Vagina (tissue), 2 donors: ENCODE measurements at places on chromosomes 4 and X.

DNA sequence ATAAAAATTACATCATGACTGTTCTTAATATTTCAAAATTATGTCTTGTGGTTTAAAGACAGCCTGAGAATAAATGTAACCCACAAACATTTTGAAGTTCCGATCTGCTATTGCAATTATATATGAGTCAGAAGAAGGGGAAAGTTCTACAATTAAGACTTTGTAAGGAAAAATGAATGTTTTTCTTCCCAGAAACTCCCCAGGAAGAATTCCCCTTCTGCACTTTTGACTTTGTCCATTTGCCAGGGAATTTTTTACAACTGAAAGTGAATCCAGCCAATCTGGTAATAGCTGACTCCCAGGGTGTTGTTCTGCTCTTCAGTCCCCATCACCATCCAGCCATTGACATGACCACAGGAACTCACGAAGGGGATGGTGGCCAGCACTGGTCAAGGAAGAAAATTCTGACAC, 61.6 kb upstream of the NOCT start:
- no peak for DNase-seq

DNA sequence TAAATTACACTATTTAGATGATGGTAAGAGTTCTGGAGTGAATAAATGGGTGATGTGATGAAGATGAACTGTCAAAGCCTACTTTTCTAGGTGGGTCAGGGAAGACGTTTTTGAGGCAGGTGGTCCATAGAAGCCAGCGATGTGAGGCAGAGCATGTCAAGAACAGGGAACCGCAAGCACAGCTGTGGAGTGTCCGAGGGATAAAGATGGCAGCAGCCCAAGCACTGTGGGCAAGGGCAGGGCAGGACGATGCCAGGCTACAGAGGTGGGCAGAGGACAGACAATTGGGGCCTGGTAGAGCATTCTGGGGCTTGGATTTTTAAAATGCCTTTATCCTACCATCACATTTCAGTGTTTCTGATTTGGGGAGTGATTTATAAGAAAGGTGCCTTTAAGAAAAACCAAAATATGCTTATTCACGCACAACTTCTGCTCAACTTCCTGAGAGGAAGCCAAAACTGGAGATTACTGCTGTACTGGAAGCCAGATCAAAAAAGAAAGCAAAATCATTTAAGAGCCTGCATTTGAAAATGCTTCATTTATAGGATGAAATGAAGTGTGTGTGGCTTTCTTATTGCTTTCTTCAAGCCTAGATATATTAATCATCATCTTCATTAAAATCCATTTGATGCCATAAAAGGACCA, 119.0 kb upstream of the WDR17 start:
- no peak for DNase-seq

GRCh38 chr4:39970671-39971640, 6.8 kb downstream of the PDS5A start:
- DNase-seq, result no peak

- no peak for DNase-seq
Observed at GRCh38 chr4:2186133-2186864, 55.6 kb downstream of the HAUS3 start.

DNA sequence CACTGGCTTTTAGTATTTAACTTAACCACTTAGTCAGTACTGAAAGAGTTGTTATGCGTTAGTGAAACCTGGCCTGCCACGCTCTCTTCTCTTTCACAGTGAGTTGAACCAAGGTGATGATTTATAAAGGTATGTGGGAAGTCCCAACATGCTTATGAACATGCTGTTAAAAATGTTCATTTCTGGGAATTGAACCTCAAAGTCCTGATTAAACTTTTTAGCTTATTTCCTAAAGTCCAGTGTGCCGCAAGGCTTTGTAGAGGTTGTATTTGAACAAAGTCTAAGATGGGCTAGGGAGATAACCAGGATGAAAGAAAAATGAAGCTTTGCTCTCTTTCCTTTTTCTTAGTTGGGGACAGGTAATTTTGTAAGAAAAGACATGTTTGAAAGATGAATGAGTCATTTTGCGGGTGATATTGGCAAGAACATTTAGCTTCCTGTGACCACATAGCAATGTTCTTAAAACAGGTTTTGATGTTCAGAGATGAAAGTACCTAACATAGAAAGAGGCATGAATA, 270.3 kb downstream of the DTHD1 start:
- DNase-seq, result no peak

DNA sequence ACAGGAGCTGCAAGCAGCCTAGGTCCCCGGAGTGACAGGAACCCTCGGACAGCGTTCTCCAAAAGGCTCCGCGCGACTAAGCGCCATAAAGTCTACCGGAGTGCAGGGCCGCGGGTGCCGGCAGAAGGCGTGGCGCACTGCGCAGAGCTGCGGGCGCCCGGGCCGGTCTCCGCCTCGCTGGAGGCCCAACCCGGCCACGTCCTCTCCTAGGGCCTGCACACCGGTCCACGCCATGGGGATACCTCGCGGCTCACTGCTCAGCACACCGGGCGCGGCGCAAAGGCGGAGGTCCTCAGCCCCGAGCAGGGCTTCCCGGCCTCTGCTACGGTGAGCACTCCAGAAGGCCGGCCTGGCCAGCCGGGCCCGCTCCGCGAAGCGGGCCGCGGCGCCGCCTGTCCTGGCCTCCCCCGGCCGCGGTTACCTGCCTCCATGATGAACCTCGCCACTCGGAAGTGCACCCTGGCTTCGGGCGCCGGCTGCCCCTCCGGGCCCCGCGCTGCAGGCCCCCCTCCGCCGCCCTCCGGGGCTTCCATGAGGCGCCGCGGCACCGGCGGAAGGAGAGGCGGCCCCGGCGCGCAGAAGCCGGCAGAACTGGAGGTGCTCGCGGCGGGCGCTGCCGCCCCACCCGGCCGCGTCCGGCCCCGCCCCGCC, at the start of gene CCNQ:
Gene CCNQ (minus strand): TSS at position 599 of the 651 bp plus-strand sequence. CDS start 66 bp downstream, at position 533.
- DNase-seq, result no peak

GRCh38 chr4:140311257-140311835, 62.1 kb upstream of the SCOC start:
- DNase-seq, result no peak

DNA sequence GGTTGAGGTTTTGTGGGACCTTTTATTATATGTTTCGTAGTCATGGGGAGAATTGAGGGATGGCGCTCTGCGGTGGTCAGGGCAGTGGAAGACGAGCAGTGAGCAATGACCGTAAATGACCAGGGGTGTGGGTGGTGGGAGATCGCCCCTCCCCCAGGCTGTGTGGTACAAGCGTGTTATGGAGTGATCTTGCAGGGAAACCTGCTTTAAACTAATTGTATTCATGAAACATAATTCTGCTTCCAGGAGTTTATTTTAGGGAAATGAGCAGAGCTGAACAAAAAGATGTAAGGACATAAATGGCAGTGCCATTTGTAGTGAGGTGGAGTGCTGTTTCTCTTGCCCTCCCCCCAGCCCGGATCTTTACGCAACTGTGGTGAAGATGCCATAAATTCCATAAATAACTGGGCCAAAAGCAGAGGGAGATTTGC, 20.2 kb downstream of the GYG2 start:
- peak; percentile 8 for DNase-seq

DNA sequence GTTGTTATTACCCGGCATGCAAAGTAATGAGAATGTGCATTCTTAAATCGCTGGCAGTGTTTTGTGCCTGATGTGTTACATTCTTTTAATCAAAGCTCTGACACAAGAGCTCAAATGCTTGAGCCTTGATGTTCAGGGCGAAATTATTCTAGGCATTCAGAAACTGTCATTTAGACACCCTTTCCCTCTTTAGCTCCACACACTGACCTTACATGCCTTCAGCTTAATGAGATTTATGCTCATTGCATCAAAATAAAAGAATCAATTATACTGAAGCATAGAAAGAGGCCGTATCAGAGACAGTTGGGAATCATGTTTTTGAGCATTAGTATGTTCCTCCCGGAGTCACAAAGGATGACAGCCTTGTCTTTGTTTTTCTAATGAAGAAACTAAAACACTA, 56.7 kb downstream of the FAM114A1 start:
- DNase-seq, result no peak

- DNase-seq, result no peak
Observed at GRCh38 chr4:27001398-27002164, 140.9 kb downstream of the STIM2 start.

GRCh38 chr4:173280998-173281397, 53.2 kb downstream of the HMGB2 start:
- no peak for DNase-seq

GRCh38 chrX:30309139-30309571, at the start of gene NR0B1:
Gene NR0B1 (minus strand): TSS chrX:30309390. CDS start chrX:30309363, 27 bp downstream.
- DNase-seq, result no peak

DNA sequence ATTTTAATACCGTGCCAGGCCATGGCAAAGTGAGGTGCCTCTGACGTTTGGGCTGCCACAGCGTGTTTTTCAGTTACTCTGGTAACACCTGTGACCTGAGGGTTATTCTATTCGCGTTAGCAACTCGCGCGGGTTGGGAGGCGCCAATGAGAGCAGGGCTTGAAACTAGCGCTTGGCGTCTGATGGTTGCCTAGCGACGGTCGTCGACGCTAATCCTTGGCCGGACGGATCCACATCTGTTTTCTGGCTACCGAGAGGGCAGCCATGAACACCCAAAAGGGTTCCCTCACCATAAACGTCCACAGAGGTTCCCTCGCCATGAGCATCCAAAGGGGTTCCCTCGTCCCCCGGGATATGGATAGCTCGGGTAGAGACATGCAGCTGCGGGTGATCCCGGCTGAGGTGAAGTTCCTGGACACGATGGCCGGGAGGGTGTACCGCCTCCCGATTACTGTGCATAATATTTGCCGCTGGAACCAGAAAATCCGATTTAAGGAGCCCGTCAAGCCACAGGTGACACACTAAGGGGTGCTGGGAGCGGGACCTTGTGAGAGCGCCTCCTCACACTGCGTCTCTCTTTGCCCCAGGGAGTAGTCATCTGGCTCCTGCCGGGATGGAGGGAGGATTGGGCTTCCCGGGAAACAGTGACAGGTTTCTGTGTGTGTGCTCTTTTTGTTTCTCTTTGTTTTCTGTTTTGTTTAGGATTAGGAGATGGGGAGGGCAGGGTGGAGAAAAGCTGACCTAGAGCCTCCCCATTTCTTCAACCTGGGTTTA, at the start of gene CFAP47:
Gene CFAP47 (plus strand): TSS at position 199 of the 774 bp plus-strand sequence. CDS start 66 bp downstream, at position 265.
- DNase-seq, result no peak

- DNase-seq, result no peak
Observed at GRCh38 chr4:168711197-168712140, 214.6 kb downstream of the PALLD start.

DNA sequence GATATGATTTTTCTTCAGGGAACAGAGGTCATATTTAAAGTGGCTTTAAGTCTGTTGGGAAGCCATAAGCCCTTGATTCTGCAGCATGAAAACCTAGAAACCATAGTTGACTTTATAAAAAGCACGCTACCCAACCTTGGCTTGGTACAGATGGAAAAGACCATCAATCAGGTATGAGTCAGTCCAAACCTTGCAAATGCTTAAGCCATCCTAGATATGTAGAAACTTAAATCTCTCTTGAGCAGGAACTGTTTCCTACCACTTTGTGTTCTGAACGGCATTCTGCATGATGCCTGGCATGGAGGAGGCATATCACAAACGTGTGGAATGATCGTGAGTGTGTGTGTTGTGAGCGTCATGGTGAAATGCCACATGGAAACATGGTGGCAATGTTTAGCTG, 164.8 kb downstream of the PTTG2 start:
- DNase-seq, result no peak

GRCh38 chr4:90126805-90127204, 389 bp upstream of the CCSER1 start:
- DNase-seq, result no peak

GRCh38 chr4:185256446-185256845, 47.0 kb downstream of the SNX25 start:
- DNase-seq, result no peak

- no peak for DNase-seq
Observed at GRCh38 chrX:14440106-14440505, 89.2 kb upstream of the GLRA2 start.

- DNase-seq, result no peak
Observed at GRCh38 chr4:140260227-140260626, 106.2 kb upstream of the MAML3 start.

DNA sequence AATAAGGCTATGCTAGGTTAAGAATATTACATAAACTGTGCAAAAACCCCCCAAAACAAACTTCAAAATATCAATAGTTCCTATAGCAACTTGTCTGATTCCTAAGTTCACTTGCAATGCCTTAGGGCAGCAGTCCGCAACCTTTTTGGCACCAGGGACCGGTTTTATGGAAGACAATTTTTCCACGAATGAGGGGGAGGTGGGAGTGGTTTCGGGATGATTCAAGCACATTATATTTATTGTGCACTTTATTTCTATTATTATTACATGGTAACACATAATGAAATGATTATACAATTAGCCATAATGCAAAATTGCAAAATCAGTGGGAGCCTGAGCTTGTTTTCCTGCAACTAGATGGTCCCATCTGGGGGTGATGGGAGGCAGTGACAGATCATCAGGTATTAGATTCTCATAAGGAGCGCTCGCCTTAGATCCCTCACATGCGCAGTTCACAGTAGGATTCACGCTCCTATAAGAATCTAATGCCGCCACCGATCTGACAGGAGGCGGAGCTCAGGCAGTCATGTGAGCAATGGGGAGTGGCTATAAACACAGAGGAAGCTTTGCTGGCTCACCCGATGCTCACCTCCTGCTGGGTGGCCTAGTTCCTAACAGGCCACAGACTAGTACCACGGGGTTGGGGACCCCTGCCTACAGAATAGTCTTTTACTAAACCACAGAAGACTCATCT, 39.7 kb downstream of the ACOX3 start:
- no peak for DNase-seq

DNA sequence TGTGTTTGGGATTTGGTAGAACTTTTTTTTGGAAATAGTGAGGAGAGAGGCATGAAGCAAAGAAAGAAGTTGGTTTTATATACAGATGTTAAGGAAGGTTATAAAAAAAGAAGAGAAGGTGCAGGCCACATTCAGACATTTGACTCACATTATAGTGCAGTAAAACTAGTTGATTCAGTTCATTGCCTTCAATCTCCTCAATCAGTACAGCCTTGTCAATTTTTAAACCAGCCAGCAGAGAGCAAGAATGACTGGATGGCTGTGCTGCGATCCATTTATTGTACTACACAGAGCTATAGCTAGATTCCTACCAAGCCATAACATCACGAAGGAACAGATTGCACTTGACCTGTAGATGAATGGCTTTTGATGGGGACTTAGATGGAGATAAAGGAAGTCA, 79.7 kb upstream of the LSM6 start:
- no peak for DNase-seq

DNA sequence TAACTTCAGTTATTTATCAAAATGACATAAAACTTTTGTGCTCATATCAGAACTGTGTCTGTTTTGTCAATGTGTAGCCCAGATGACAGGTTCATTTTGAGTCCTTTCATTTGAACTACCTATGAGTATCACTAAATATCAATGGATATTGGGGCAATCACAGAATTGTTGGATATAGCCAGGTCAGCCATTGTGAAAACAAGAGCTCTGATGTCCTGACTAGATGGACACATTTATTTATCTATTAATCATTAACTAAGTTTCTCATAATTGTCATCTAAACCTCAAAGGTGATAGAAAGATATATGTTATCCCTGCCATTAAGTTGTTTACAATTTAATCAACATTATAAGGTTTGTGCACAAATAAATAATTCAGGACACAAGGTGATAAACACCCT, 638.3 kb upstream of the GRIA3 start:
- DNase-seq, result no peak

- DNase-seq, result no peak
Observed at GRCh38 chrX:75603833-75604232, 81.0 kb upstream of the ZDHHC15 start.

- DNase-seq, result no peak
Observed at GRCh38 chr4:102453827-102454226, 47.3 kb upstream of the NFKB1 start.

GRCh38 chr4:86032476-86033022, 327.3 kb downstream of the MAPK10 start:
- no peak for DNase-seq
